ENCODE measurements at places on chromosomes 16 and 17.

GRCh38 chr17:63450551-63450950, 4.4 kb upstream of the CYB561 start:
- no peaks in the 10 kb centered on the region for H3K36me3 ChIP-seq
- peaks cover 22% of the 10 kb centered on the region for H3K4me1 ChIP-seq
- H3K4me3 ChIP-seq: no peak overlapping the region
- H3K27me3 ChIP-seq: peaks cover 42% of the 10 kb centered on the region
- no peak overlapping the region for H3K27ac ChIP-seq

- no peak for DNase-seq
- no peaks in the 10 kb centered on the region for H3K36me3 ChIP-seq
- no peak overlapping the region for H3K4me3 ChIP-seq
- peaks cover 2% of the 10 kb centered on the region for H3K27me3 ChIP-seq
- H3K27ac ChIP-seq: no peak overlapping the region
These were observed 89.0 kb downstream of the DNAH17 start for GRCh38 chr17:78488156-78488555.

- no peak overlapping the region for H3K27ac ChIP-seq
- H3K27me3 ChIP-seq: peaks cover 6% of the 10 kb centered on the region
- no peaks in the 10 kb centered on the region for H3K36me3 ChIP-seq
- H3K4me3 ChIP-seq: no peak overlapping the region
- peaks cover 7% of the 10 kb centered on the region for H3K4me1 ChIP-seq
These were observed 74.1 kb downstream of the SOCS1 start for GRCh38 chr16:11181899-11182279.

DNA sequence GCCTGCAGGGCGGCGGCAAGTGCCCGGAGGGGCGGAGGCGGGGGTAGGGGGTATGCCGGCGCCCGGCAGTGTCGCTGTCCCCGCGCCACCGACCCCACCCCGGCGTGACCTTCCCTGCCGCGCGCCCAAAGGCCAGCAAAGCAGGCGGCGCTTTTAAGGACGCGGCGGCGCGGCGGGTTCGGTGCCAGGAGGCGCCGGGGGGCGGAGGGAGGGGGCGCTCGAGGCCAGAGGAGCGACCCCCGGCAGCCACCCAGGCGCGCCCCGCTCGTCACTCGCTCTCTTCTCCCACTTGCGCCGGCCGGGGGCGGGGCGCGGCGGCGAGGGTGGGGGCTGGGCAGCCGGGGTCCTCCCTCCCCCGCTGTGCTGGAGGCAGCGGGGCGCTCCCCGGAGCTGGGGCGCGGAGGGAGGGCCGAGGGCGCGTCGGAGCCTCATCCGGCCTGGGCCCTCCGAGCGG, 8.6 kb upstream of the BAHCC1 start:
- DNase-seq: peak; percentile 45
- H3K36me3 ChIP-seq: no peaks in the 10 kb centered on the region
- H3K27me3 ChIP-seq: peaks cover 87% of the 10 kb centered on the region
- peak overlapping the region; percentile 27 for H3K27ac ChIP-seq

- DNase-seq: no peak
- no peaks in the 10 kb centered on the region for H3K27me3 ChIP-seq
- no peak overlapping the region for H3K4me3 ChIP-seq
- no peaks in the 10 kb centered on the region for H3K4me1 ChIP-seq
- H3K36me3 ChIP-seq: no peaks in the 10 kb centered on the region
These were observed 1272.4 kb downstream of the CDH8 start for GRCh38 chr16:60763869-60764268.

GRCh38 chr16:76199681-76200220, 77.5 kb upstream of the CNTNAP4 start:
- DNase-seq: no peak
- H3K4me3 ChIP-seq: no peak overlapping the region
- H3K36me3 ChIP-seq: no peaks in the 10 kb centered on the region
- no peaks in the 10 kb centered on the region for H3K4me1 ChIP-seq
- H3K27ac ChIP-seq: no peak overlapping the region

GRCh38 chr16:5506021-5506420, 408.4 kb upstream of the EEF2KMT start:
- no peak overlapping the region for H3K4me3 ChIP-seq
- no peaks in the 10 kb centered on the region for H3K36me3 ChIP-seq
- no peak for DNase-seq
- H3K4me1 ChIP-seq: no peaks in the 10 kb centered on the region
- 0 out of 2 replicates have a peak, but pooled peaks cover 2% of the 10 kb centered on the region for H3K27me3 ChIP-seq
- no peak overlapping the region for H3K27ac ChIP-seq

GRCh38 chr16:67667817-67668494, 1.3 kb downstream of the C16orf86 start:
- H3K36me3 ChIP-seq: 0 out of 3 replicates have a peak, but pooled peaks cover 3% of the 10 kb centered on the region
- H3K27me3 ChIP-seq: no peaks in the 10 kb centered on the region
- H3K4me3 ChIP-seq: peak overlapping the region; percentile 96
- peak; percentile 96 for DNase-seq
- peak overlapping the region; percentile 21 for H3K27ac ChIP-seq

DNA sequence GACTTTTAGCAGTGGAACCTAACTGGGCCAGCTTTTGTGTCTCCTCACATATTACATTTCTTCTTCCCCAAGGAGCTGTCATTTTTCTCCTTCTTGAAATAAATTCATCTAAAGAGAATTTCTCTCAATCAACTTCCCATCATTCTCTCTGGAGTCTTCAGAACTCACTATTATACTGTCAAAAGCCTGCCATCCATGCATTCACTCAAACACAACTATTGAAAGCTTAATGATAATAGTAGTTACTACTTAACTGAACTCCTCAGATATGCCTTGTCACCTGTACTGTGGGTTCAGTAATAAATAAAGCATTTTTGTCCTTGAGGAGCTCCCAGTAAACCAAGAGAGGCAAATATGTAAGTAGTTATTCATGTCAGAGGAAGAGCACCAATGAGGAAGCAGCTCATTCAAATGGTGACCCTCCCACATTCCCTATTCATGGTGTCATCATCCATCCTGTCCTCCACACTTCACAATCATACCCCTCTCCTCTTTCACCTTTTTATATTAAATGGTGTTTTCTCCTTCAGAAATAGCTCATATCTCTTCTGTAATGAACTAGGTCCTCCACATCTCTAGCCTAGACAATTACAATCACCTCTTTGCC, 162.6 kb downstream of the CA10 start:
- no peaks in the 10 kb centered on the region for H3K36me3 ChIP-seq
- H3K4me1 ChIP-seq: peaks cover 14% of the 10 kb centered on the region
- DNase-seq: no peak
- no peak overlapping the region for H3K27ac ChIP-seq
- H3K27me3 ChIP-seq: no peaks in the 10 kb centered on the region
- no peak overlapping the region for H3K4me3 ChIP-seq

DNA sequence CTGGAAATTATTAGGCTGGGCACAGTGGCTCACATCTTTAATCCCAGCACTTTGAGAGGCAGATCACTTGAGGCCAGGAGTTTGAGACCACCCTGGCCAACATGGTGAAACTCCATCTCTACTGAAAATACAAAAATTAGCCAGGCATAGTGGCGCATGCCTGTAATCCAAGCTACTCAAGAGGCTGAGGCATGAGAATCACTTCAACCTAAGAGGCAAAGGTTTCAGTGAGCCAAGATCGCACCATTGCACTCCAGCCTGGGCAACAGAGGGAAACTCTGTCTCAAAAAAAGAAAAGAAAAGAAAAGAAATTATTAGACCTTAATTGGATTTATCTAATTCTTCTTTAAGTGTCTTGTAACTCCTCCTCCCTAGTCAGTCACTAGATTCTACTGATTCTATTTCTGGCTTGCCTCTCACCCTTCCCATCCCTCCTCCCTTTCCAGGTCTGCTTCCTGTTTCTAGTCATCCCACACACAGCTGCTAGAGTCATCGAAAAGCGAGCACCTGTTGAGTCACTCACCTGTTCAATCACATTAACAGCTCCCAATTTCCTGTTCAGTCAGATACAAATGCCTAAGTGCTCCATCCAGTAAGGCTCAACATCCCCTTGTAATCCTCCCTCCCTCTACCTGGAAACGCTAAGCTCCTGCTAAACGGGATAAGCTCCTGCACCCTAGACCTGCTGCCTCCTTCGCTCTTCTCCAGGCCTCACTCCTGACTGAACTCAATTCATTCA, 34.6 kb downstream of the ERN1 start:
- H3K4me3 ChIP-seq: no peak overlapping the region
- H3K4me1 ChIP-seq: peaks cover 17% of the 10 kb centered on the region
- peaks cover 20% of the 10 kb centered on the region for H3K36me3 ChIP-seq
- no peak overlapping the region for H3K27ac ChIP-seq
- H3K27me3 ChIP-seq: no peaks in the 10 kb centered on the region

DNA sequence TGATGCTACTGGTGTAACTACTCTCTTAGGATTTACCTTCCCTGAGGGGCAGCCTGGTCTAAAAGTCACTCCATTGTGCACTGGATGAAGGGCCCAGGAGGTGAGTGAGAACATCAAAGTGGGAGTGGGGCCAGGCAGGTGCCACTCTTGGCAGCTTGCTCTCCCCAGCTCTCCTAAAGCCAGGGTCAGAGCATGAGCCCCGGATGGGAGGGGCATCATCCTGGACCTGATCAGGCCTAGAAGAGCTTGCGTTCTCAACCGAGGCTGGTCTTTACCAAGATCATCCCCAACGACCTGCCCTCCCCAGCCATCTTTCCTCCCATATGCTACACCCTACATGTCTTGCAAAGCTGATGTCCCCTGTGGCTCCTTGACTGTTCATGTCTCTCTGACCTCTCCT, 87.1 kb downstream of the AIPL1 start:
- no peak overlapping the region for H3K4me3 ChIP-seq
- no peak overlapping the region for H3K27ac ChIP-seq
- no peaks in the 10 kb centered on the region for H3K36me3 ChIP-seq
- no peak for DNase-seq
- H3K27me3 ChIP-seq: no peaks in the 10 kb centered on the region

DNA sequence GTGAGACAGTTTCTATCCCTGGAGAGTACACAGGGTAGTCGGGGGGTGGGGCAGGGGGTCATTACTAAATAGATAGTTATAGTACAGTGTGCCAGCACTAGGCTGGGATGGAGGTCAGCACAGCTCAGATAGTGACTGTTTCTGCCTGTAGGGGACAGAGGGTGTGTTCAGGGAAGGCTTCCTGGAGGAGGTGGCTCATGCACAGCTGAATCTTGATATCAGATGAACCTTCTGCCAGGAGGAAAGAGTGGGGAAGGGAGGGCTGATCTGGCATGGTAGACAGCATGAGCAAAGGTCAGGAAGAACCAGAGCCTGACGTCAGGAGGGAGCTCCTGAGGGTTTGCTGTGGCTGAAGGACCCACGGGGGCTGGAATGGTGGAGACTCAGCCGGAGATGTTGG, 56.6 kb downstream of the OR1D5 start:
- no peak for DNase-seq
- H3K36me3 ChIP-seq: peaks cover 13% of the 10 kb centered on the region

GRCh38 chr17:50783905-50784304, 16.6 kb upstream of the ANKRD40CL start:
- H3K27ac ChIP-seq: no peak overlapping the region
- H3K36me3 ChIP-seq: no peaks in the 10 kb centered on the region
- H3K4me3 ChIP-seq: no peak overlapping the region

- no peaks in the 10 kb centered on the region for H3K4me1 ChIP-seq
- no peak for DNase-seq
- H3K4me3 ChIP-seq: no peak overlapping the region
These were observed 274.5 kb downstream of the GRIN2A start for GRCh38 chr16:9907752-9908151.

DNA sequence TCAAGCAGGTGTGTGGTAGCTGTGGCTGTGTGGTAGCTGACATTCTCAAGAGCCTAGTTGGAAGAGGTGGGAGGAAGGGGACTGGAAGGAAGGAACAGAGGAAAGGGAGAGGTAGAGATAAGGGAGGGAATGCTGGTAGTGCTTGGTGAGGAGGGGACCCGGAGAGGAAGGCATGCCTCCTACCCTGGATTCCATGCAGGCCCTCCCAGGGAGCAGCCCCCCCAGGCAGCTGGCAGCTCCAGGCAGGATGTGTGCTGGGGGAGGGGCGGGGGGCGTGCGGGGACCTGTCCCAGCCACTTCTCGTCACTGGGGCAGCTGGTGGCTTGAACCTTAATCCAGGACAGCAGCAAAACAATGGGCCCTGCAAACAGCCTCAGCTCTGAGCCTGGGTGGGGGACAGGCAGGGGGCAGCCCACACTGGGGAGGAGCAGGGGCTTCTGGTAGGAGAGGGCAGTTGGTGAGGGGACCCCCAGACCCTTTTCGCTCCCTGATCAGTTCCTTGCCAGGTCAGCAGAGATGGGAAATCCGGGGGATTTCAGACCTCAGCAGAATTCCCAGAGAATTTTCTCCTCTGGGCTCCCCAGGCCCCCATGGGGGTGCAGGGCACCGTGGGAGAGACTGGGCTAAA, 27.1 kb downstream of the ARHGAP23 start:
- DNase-seq: no peak
- H3K4me1 ChIP-seq: peaks cover 16% of the 10 kb centered on the region
- H3K27me3 ChIP-seq: peaks cover 93% of the 10 kb centered on the region
- no peak overlapping the region for H3K4me3 ChIP-seq
- H3K27ac ChIP-seq: no peak overlapping the region
- H3K36me3 ChIP-seq: no peaks in the 10 kb centered on the region

GRCh38 chr16:23435500-23435899, 17.5 kb downstream of the COG7 start:
- H3K4me1 ChIP-seq: no peaks in the 10 kb centered on the region
- H3K27me3 ChIP-seq: no peaks in the 10 kb centered on the region
- no peak overlapping the region for H3K4me3 ChIP-seq

DNA sequence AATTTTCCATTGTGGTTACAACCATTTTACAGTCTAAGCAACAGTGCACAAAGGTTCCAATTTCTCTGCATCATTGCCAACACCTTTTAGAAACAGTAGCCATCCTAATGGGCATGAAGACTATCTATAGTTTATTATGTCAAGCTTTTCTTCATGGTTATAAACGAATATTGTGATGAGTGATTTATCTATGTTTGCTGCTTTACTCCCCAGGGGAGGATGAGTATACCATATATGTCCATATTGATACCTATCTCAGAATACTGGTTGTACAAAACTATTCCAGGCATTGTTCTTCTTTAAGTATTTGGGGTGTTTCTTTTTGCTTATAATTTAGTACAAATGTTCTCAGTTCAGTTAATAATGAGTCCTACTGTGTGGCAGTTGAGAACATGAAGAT, 98.3 kb downstream of the PRKCA start:
- no peak for DNase-seq
- H3K27me3 ChIP-seq: no peaks in the 10 kb centered on the region
- no peak overlapping the region for H3K4me3 ChIP-seq
- no peaks in the 10 kb centered on the region for H3K36me3 ChIP-seq
- H3K4me1 ChIP-seq: peaks cover 21% of the 10 kb centered on the region

Data from HepG2 (cell line).